Left cardiac atrium (tissue), 4 donors: ENCODE measurements at places on chromosomes 1 and 21. TPM values are rescaled to one million over a fixed set of nuclear protein-coding genes. Genes with fewer than 3 reads are reported as not detected.

TMEM269 gene
- total RNA-seq = not detected

DNA sequence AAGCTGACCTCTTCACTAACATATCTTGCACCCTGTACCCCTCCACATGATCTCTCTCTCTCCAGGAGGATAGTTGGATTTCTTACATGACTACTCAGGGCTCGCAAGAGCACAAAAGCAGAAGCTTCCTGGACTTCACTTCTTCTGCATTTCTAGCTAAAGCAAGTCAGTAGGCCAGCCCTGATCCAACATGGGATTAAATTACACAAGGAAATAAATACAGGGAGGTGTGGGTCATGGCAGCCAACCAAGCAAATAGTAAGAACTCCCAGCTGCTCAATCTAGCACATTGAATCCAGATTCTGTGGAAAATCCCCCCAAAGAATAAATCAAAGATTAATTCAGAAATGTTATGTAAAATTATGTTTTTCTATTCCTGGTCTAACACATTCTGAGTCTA, 33.3 kb downstream of the KLHDC7A start:
- DNase-seq = no peak

- DNase-seq = no peak
These were observed 94.7 kb upstream of the GADD45A start for GRCh38 chr1:67590329-67590728.

DNA sequence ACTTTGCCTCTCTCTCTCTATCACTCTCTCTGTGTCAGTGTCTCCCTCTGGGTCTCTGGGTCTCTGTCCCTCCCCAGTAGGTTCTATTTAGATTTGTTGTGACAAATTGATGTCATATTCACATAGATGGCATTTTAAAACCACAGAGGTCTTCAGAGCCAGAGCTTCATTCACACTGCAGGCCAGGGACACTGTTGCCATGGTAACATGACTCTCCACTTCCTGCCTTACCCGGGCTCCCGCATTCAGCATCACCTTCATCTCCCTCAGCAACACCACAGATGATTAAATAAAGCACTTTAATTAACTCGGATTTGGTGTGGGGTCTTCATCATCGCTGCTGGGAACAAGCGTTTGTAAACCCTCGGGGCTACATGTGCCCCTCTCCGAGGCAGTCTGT, 132.6 kb downstream of the ETS2 start:
- no peak for DNase-seq

GRCh38 chr1:221174330-221174993, 295.2 kb downstream of the HLX start:
- DNase-seq = peak; percentile 52

GPX7 gene
- total RNA-seq = 7.6 TPM

DNA sequence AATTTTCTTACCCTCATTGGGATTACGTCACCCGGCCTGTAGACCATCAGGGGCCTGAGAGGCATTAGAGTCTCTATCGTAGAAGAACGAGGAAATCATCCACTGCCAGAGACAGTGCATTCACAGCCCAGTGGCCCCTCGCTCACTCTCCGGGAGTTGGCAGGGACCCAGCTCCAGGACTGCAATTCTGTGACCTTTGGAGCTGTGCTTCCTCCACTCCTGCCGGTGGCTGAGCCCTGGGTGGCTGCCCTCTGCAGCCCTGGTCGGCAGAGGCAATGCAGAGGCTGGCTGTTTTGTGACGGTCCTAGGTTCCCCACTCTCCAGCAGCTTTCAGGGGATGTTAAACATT, 12.7 kb downstream of the SLC37A1 start:
- no peak for DNase-seq

GRCh38 chr1:201982623-201983379, at the start of gene RNPEP:
RNPEP (plus strand) TSS chr1:201982648; CDS start chr1:201982667, 19 bp downstream.
- peak; percentile 83 for DNase-seq

DNA sequence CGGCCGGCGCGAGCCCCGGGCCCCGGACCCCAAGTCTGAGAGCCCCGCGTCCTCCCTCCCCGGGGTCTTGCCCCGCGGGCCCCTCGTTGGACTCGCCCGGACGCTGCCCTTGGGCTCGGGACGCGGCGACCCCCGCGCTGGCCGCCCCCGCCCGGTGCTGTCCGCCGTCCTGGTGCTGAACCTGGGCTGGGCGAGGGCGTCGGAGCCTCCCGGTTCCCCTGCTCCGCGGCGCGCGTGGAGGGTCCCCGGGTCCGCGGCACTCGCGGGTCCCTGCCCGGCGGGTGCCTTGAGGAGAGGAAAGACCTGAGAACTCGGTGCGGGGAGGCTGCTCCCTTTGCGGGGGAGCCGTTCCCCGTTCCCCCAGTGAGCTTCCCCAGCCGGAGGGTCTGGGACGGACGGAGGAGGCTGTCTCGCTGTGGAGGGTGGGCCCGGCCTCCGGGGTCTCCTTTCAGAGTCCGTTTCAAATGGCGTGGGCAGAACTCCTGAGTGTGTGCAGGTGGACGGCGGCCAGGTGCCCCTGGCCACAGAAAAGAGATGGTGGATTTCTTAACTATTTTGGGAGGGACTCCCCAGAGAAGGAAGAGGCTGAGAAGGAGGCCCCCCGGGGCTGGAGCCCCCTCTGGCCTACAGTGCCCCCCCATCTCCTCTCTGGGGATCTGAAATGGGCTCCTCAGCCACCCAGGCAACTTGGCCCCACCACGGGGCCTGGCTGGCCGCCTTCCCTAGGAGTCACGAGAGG, 595 bp downstream of the GABRD start:
- no peak for DNase-seq
